ENCODE measurements at places on chromosomes 3 and 15.

- no peak for DNase-seq
Observed at GRCh38 chr15:49468481-49468839, 45.4 kb downstream of the FGF7 start.

DNA sequence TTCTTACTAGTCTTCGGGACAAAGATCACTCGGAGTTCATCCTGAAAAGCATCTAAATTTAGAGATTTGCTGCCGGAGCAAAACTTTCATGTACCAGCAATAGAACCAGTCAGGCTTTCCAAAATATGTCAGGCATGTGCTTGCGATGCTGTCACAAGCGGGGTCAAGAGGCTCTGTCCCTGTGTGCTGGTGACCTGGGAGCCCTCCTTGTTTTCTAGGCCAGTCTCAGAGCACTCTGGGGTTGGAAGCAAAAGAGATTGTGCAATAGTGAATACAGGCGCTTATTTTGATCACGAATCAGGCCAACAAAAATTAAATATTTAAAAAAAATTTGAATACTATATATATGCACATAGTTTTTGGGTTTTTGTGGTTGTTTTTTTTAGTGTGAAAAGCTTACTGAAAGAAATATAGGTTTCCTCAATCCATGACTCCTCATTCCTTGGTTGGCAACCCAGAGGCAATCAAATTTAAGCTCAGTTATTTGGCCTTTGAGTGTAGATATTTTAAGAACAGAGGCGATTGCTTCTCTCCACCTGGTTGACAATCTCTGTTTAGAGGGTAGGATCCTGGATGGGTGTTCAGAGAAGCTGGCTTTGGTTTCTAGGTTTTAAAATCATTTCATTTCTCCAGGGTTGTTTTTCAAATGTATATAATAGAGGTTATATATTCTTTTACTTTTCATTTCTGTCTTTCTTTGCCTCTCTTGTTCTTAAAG, 8.4 kb upstream of the KLHL24 start:
- no peak for DNase-seq

DNA sequence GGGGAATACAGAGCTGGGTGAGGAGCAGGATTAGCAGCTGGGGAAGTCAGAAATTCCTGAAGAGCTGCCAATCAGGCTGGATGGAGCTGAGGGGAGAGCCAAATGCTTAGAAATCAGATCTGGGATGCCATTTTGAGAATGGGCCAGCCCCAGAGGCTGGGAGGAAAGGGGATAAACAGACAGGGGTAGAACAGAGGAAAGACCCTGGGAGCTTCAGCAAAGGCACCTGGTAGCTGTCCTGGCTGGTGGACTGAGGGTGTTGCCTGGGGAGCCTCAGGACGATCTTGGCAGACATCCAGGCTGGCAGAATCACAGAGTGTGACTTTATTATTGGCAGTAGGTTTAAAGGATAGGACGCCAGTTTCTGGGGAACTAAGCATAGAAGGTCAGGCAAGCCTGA, 97.8 kb downstream of the SQOR start:
- DNase-seq = no peak

DNA sequence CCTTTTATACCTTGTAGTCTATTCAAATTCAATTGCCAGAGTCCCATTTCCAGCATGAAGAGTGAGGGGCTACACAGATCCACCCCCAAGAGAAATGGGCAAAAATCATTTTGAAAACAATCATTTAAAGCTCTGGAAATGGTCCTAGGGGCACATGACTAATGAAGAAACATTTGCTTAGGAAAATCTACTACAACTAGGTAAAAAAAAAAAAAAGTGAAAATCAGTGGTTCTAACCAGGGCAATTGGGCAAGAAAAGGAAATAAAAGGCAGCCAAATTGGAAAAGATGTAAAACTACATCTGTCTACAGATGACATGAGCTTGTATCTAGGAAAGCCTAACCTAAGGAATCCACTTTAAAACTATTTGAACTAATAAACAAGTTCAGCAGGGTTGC, 9.4 kb downstream of the IMPG2 start:
- DNase-seq = no peak

DNA sequence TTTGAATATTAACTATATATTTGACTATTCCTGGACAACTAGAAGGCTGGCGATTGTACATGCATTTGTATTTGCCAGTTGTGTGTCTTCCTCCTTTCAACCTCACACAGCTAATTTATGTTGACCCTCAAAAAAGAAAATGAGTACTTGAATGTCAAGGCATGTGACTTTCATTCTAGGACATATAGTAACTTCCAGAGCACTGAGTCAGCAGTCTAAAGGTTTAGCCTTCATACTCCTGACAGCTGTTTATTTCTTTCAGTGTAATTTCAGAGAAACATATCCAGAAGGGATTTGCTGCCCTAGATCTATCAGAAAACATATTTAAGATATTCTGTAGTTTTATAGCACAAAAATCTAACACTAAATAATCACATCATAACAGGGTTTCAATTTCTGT, 74.6 kb upstream of the GOLGA8J start:
- no peak for DNase-seq

DNA sequence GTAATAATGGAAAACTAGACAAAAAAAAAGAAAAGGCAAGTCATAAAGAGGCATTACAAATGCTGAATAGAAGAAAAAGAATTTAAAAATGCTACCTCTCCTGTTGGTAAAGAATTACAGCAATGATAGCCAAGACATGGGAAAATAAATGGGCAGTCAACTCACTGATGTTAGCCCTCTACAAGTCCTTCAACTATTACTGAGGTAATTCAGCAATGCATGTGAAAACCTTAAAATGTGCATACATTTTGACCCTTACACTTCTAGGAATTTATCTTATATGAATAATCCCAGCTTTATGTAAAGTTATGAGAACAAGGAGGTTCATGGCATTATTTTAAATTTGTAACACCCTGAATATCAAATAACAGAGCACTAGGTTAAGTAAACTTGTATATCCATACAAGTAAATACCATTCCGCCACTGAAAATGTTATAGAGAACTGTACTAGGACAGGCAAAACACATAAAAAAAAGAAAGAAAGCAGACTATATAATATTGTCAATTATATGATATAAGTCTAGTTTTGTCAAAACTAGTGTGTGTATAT, 166.8 kb downstream of the SUCLG2 start:
- DNase-seq = no peak

DNA sequence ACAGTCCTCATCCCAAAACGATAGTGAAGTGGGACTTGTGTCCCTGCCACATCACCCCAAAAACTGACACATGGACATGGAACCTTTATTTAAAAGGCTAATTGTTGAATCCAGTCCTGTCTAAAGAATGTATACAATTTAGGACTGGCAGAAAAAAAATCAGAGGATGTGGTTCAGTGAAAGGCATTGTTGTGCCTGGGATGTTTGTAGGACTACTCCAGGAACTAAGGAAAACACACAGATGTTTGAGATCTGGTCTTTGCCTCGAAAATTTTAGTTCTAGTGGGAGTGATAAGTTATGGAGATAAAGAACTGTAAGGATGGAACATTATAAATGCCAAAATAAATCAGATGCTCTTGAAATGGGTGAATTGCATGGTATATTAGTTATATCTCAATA, 27.2 kb downstream of the VGLL4 start:
- no peak for DNase-seq

- DNase-seq = no peak
Observed at GRCh38 chr3:143581972-143582722, 266.1 kb downstream of the SLC9A9 start.

DNA sequence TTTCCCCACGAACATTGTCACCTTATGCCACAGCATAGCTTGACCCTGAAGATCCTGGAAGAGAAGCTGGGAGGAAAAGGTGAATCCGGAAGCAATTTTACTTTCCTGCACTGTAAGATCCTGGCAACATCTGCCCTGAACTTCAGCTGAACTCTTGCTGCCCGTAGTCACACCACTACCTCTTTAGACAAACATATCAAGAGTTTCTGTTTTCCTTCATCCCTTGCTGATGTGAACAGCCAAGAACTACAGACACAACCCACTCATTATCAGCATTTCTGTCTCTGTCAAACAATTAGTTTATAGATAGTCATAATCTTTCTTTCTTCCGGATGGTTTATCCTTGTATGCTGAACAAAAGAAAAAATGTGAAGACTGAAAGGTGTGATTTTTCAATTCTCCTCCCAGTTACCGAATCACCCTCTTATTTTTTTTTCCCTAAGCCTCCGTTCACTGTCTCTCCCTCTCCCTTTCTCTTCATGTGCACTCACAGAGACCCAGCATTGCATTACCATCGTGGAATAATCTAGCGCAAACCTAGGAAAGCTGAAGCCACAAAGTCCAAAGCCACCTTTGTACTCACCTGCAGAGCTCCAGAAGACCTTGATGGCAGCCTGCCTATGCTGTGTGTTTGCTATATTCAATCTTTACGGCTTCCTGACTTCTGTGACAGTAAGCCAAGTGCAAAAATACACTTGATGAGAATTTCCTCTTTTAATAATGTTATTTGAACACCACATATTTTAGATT, 229.2 kb downstream of the CDIN1 start:
- DNase-seq = no peak

DNA sequence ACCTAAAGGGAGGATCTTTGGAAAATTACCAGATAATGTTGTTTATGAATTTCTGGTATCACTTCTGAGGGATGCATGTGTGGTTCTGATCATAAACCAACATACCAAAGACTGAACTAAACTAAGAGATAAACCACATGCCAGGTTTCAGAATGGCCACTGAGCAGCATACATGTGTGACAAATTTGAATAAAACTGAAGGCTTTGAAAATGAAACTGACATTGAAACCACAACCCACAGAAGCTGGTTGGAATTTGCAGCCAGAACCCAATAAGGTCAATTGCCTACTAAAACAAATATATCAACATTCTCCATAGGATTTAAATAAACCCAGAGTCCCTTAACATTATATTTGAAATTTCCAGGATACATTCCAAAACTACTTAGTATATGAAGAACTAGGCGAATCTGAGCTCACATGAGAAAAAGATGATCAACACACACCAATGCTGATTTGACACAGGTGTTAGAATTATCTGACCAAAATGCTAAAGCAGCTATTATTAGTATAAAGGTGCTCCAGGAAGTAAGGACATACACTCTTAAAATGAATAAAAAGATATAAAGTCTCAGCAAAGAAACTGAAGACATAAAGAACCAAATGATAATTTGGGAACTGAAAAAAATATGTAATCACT, 125.0 kb downstream of the ZNF280D start:
- no peak for DNase-seq

DNA sequence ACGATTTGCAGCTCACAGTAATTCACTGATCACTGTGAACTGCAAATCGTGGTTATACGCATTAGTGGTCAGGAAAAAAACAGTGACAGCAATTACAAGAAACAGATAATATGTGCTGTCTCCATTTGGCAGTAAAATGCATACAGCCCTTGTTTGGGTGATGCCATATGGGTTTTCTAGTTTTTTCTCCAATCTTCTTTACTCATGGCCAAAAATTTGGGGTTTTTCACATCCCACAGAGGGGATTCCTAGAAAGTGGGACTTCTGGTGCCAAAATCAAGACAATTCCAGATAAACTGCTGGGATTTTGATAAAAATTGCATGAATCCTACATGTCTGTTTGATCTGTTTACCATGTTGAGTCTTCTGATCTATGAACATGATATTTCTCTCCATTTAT, 15.6 kb downstream of the NDN start:
- no peak for DNase-seq

GRCh38 chr15:63372018-63372705, 9.5 kb downstream of the CA12 start:
- DNase-seq = peak; percentile 61

DNA sequence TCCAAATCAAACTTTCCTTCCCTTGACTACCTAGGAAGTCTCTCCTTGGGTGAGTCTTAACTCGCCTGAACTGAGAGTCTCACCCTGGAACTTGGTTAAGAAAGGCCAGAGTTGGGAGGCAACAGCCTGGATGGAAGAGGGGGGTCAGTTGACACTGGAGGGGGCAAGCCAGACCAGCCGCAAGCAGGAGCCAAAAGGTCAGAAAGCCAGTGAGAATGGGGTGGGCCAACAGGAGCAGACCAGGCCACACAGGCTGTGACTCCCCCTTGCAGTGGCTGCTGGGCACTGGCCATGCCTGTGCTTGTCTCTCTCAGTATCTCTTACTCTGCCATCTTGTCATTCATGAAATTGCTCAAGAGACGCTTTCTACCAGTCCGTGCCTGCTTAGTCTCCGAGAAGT, 32.9 kb downstream of the CRTC3 start:
- DNase-seq = no peak

GRCh38 chr15:41219381-41219780, 11.2 kb downstream of the EXD1 start:
- no peak for DNase-seq

GRCh38 chr15:71396536-71397125, 281.4 kb downstream of the THSD4 start:
- DNase-seq = no peak

- no peak for DNase-seq
Observed at GRCh38 chr3:32691847-32692246, 6.9 kb downstream of the CNOT10 start.

- no peak for DNase-seq
Observed at GRCh38 chr3:27606537-27606936, 115.6 kb downstream of the EOMES start.

DNA sequence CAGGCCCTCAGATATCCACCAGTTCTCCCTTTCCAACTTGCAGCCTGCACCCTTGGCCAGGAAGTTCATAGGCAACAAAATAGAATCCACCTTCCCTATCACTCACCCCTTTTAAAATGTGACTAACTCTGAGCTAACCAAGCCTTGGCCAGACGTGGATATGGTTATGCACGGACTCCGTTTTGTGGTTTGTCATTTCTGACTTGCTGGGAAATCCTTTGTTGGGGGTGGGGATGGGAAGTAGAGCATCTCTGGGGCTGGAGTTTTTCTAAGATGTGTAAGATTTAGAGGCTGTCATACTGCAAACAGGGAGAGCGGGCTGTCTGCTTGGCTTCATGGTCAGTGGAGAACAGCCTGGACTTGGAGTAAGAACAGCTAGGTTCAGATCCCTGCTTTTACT, 62.6 kb downstream of the SMAD3 start:
- no peak for DNase-seq

DNA sequence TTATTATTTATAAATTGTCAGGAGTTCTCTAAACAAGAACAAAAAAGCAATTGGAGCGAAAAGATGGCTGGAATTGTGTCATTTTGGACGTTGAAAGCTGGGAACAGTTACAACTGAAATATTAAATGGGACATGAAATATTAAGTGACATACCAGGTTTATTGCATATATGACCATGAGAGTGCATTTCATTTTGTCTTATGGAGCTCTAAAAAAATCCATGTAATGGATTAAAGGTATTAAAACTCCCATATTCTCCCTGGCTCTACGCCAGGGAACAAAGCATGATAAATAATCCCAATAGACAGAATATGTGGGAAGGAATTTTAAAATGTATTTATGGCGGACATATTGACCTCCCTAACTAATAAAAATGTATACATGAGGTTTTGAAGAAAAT, 17.7 kb downstream of the RARB start:
- no peak for DNase-seq
